CD8-positive, alpha-beta memory T cell (primary cell): ENCODE measurements at places on chromosomes 7 and 10. TPM values are rescaled to one million over a fixed set of nuclear protein-coding genes. Genes with fewer than 3 reads are reported as not detected.

Gene KLF14
- total RNA-seq = not detected

GRCh38 chr7:106630648-106631047, 30.3 kb downstream of the CCDC71L start:
- no peak overlapping the region for H3K4me3 ChIP-seq
- H3K27ac ChIP-seq = no peak overlapping the region
- no peaks in the 10 kb centered on the region for H3K36me3 ChIP-seq
- DNase-seq = no peak
- H3K27me3 ChIP-seq = no peaks in the 10 kb centered on the region

DNA sequence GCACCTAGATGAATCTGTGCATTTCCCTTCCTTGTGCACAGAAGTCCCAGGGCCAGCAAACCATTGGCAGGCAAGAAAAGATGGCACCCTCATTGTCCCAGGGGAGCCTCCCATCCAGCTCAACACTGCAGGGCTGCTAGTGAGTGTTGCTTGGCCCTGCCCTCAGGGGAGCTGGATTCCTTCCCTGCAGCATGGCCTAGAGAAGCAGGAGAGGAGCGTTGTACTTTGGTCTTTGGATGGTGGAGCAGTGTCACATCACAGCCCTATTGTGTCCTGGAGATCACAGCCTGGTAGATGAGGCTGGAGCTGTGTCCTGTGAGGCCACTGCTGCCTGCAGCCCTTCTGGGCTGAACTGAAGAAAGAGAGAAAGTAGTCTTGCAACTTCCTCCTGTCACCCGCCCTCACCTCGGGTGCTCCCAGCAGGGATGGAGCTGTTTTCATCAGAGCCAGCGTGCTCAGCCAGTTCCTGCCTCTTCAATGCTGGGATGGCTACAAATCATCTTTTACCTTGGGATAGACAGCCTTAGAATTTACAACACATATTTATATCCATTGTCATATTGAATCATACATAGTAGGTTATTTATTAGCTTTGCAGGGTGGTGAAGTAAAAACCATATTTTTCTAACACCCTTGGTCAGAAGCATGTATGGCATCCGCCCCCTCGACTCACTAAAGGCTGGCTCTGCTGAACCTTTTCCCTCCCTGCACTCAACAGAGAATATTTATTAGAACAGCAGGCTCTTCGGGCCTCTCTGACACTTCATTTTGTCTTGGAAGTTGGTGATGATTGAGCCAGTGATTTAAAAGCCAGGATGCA, 43.1 kb upstream of the FAM180A start:
- H3K4me1 ChIP-seq = no peaks in the 10 kb centered on the region
- H3K27me3 ChIP-seq = no peaks in the 10 kb centered on the region
- H3K4me3 ChIP-seq = no peak overlapping the region
- no peak overlapping the region for H3K27ac ChIP-seq
- no peaks in the 10 kb centered on the region for H3K36me3 ChIP-seq

DNA sequence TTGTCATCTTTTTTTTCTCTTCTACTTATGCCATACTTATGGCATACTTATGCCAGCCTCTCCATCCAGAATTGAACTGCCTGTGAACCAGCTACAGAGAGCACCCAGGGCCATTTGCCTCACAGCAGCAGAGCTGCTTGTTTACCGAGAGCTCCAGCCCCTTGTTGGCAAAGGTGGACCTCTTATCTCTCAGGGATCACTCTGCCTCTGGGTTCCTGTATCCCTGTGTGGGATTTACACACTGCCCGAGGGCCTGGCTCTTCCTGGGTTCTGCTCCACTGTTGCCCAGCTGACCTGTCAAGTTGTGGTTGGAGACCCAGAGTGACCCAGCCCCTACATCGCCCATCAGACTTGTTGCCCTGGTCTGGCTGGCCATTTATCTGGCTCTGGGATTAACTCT, 22.3 kb downstream of the MRPS33 start:
- no peak overlapping the region for H3K4me3 ChIP-seq
- no peaks in the 10 kb centered on the region for H3K27me3 ChIP-seq
- DNase-seq = no peak
- H3K27ac ChIP-seq = no peak overlapping the region
- H3K4me1 ChIP-seq = no peaks in the 10 kb centered on the region

DNA sequence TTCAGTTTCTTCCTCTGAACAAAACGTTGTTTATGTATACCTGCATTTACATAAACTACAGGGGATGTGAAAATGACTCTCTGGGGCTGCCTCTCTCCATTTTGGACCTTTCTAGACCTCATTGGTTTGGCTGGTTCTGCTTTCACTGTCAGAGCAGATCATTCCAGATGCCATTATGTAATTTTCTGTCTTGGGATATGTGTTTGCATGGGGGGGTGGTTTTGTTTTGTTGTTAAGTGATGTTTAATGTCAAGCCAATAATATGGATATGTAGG, 172.4 kb downstream of the LRRC4 start:
- no peaks in the 10 kb centered on the region for H3K36me3 ChIP-seq
- H3K4me1 ChIP-seq = peaks cover 47% of the 10 kb centered on the region
- DNase-seq = no peak
- H3K27ac ChIP-seq = no peak overlapping the region
- H3K4me3 ChIP-seq = no peak overlapping the region
- H3K27me3 ChIP-seq = no peaks in the 10 kb centered on the region

DNA sequence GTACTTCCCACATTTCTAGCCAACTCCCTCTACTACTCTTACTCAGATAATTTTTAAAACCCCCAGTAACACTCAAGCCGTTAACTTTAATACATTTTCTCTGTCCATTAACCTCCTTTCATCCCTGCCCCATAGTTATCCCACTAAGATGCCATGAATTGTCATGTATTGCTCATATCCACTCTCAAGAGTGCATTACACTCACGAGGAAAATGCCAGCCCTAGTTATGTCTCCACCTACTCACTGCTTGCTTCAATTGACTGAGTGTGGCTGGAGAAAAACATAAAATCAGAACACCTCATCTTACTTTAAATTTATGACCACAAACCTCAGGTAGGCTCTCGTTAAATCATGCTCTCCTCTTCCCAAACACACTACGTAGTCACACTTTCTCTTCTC, 324.1 kb upstream of the NPSR1 start:
- no peak overlapping the region for H3K4me3 ChIP-seq
- H3K4me1 ChIP-seq = no peaks in the 10 kb centered on the region
- no peaks in the 10 kb centered on the region for H3K27me3 ChIP-seq
- H3K27ac ChIP-seq = no peak overlapping the region
- DNase-seq = no peak

DNA sequence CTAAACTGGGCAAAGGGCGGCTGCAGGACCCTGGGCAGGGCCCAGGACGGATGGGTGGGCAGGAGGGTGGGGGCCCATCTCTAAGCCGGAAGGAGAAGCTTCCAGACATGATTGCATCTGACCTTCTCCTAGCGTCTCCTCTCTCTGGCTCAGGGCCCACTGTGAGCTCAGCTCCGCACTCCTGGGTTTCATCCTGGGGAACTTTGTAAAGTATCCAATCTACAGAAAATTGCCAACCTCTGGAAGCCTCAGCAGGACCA, 8.8 kb upstream of the RET start:
- no peaks in the 10 kb centered on the region for H3K27me3 ChIP-seq
- no peak overlapping the region for H3K27ac ChIP-seq
- no peak for DNase-seq
- H3K4me1 ChIP-seq = no peaks in the 10 kb centered on the region
- H3K4me3 ChIP-seq = no peak overlapping the region
- no peaks in the 10 kb centered on the region for H3K36me3 ChIP-seq

GRCh38 chr7:81457852-81458522, 311.9 kb downstream of the HGF start:
- no peaks in the 10 kb centered on the region for H3K27me3 ChIP-seq
- no peak overlapping the region for H3K4me3 ChIP-seq
- H3K36me3 ChIP-seq = no peaks in the 10 kb centered on the region
- H3K4me1 ChIP-seq = no peaks in the 10 kb centered on the region
- DNase-seq = no peak

- no peaks in the 10 kb centered on the region for H3K4me1 ChIP-seq
- H3K27me3 ChIP-seq = no peaks in the 10 kb centered on the region
- H3K36me3 ChIP-seq = no peaks in the 10 kb centered on the region
- no peak for DNase-seq
Observed at GRCh38 chr10:1473874-1474273, 263.5 kb downstream of the ADARB2 start.

DNA sequence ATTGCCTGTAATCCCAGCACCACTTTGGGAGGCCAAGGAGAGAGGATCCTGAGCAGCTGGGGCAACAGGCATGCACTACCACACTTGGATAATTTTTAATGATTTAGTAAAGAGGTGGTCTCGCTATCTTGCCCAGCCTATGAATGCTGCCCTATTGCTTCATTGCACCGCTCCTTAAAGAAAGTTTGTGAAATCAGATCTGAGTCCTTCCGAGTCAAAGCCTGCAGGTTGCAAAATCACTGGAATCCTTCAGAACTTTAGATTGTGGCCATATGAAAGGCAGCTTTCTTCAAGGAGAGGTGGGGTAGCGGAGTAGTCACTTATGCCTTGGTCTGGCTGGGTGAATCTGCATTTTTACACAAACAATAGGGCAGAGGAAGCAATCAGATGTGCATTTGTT, 166.3 kb downstream of the ARHGAP12 start:
- H3K27ac ChIP-seq = no peak overlapping the region
- no peak for DNase-seq
- H3K27me3 ChIP-seq = no peaks in the 10 kb centered on the region
- H3K36me3 ChIP-seq = no peaks in the 10 kb centered on the region

GRCh38 chr10:72720814-72721660, 29.1 kb downstream of the MCU start:
- H3K4me1 ChIP-seq = no peaks in the 10 kb centered on the region
- no peaks in the 10 kb centered on the region for H3K36me3 ChIP-seq
- no peak overlapping the region for H3K27ac ChIP-seq

DNA sequence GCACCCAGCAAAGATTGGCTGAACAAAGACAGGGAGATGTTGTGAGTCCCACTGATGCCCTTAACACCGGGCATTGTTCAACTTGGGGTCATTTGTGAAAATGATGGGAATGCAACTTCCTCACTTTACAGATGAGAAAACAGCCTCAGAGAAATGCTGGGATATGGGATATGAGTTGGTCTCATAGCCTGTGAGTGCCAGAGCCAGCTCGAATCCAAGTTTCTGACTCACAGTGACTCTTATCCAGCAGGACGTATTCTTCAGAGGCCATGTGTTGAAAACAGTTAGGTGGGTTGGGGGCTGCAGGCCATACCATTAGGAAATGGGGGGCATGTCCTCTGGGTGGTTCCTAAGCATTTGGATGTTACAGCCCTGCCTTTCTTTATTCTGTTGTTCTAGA, 45.2 kb downstream of the KIAA1217 start:
- no peaks in the 10 kb centered on the region for H3K27me3 ChIP-seq
- H3K36me3 ChIP-seq = no peaks in the 10 kb centered on the region
- DNase-seq = no peak
- H3K27ac ChIP-seq = no peak overlapping the region
- H3K4me3 ChIP-seq = no peak overlapping the region
- no peaks in the 10 kb centered on the region for H3K4me1 ChIP-seq
